ENCODE measurements at places on chromosomes 16 and 17.

DNA sequence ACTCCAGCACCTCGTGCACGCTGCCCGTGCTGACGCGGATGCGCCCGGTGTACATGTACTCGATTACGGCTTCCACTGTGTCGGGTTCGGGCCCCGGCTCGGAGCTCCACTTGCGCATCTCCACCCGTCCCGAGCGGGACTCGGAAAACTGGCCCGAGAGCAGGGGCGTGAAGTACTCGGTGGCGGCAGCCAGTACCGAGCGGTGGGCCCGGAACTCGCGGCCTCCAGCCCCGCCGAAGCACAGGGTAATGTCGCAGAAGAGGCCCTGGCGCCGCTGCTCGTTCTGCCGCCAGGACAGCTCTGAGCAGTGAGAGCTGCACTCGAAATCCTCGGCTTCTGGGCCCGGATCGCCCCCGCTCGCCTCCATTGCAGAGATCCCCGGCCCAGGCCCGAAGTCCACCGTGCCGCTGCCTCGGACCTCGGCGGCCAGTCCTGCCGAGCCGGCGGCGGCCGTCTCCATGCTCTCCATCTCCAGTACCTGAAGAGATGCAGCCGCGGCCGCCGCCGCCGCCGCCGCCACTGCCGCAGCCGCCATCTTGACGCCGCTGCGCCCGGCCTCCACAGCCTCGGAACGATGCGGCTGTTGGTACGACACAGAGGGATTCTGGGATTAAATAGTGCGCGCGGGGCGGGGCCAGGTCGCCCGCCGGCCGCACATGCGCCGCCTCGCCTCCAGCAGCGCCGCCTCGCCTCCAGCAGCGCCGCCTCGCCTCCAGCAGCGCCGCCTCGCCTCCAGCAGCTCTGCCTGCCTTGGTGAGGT, at the start of gene KLHL11:
Gene KLHL11, minus strand, starts transcription at position 588 of the 760 bp plus-strand sequence. Its CDS starts 53 bp downstream, at position 535.
- peak; percentile 81 for DNase-seq

- DNase-seq = no peak
Observed at GRCh38 chr16:65120831-65121721, 787 bp downstream of the CDH11 start.

- DNase-seq = no peak
Observed at GRCh38 chr16:2715064-2715463, 5.0 kb downstream of the PRSS27 start.

GRCh38 chr16:84368308-84368996, at the start of gene ATP2C2:
TSS of gene ATP2C2 (plus strand) at chr16:84368538. CDS start at chr16:84368616, 78 bp downstream.
- DNase-seq = no peak

DNA sequence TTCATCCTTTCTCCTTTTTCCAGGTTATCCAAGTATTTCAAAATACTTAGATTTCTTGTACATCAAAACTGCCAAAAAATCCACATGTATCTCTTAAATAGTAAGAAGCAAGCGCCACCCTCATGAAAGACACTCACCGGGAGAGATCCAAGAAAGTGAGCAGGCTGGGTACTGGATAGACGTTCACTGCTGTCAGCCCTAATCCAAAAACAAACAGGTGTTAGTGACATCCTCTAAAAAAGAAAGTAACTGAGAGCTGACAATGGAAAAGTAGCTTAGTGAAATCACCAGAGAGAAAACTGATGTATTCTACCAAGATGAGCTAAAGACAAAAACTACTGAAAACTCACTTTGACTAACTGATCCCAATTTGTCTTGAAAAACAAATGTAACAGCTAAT, 46.1 kb downstream of the MARVELD3 start:
- DNase-seq = no peak

GRCh38 chr17:21551081-21551881, 141.0 kb upstream of the KCNJ18 start:
- peak; percentile 71 for DNase-seq

- DNase-seq = no peak
Observed at GRCh38 chr16:22285080-22285479, 12.1 kb upstream of the POLR3E start.

- no peak for DNase-seq
Observed at GRCh38 chr16:86998196-86999001, 318.8 kb downstream of the C16orf95 start.

GRCh38 chr17:37458805-37459204, 30.9 kb upstream of the DUSP14 start:
- no peak for DNase-seq

- DNase-seq = no peak
Observed at GRCh38 chr16:23508589-23509440, 1.5 kb downstream of the GGA2 start.

- DNase-seq = no peak
Observed at GRCh38 chr17:9612006-9612405, 33.3 kb upstream of the USP43 start.

- no peak for DNase-seq
Observed at GRCh38 chr17:44053125-44053872, 13.2 kb downstream of the LSM12 start.

GRCh38 chr17:231191-231965, 49.9 kb upstream of the DOC2B start:
- DNase-seq = no peak

DNA sequence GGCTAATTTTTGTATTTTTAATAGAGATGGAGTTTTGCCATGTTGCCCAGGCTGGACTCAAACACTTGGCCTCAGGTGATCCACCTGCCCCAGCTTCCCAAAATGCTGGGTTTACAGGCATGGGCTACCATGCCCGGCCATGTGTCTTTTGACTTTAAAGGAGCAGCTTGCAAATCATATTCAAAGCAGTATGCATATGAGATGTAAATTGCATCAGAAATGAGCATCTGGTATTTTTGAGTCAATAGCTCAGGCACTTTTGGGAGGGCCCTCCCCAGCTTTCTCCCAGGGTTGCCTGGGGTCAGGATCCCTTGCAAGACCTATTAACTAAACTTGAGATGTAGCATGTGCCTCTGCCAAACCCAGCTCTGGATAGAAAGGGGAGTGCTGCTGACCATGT, 21.5 kb downstream of the EPOP start:
- DNase-seq = no peak

- DNase-seq = no peak
Observed at GRCh38 chr16:12201216-12201615, 224.7 kb downstream of the SNX29 start.

- no peak for DNase-seq
Observed at GRCh38 chr16:10541366-10541765, 39.0 kb downstream of the EMP2 start.

GRCh38 chr17:64502809-64503208, 3.3 kb downstream of the DDX5 start:
- DNase-seq = no peak

- DNase-seq = no peak
Observed at GRCh38 chr16:9408297-9408878, 316.9 kb downstream of the HAPSTR1 start.

DNA sequence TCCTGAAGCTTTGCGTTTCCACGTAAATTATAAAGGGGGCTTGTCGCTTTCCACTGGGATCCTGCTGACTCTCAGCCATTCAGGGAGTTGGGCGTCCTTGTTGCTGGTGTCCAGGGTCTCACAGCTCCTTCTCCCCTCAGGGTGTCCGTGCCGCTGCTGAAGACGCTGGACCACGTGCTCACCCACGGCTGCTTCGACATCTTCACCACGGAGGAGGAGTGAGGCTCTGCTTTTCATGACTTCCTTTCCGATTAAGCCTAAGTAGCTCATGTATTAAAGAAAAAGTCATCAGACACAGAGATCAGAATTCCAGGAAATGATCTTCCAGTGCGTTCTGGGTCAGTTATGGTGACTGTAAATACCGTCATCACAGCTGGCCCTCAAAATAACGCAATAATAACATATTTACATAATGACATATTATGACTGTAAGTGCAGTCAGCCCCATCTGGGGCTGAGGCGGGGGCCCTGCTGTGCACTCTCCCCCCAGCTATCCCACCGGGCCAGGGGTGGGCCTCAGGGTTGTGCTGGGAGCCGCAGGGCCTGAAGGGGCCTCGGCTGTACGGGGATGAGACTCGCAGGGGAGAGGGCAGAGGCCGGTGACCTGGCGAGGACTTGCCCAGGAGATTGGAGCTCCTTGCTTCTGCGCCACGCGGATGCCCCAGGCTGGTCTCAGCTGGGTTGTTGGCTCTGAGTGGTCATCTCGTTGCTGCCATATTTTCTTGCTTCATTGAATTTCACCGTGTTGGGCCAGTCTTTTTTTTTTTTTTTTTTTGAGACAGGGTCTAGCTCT, 92.9 kb upstream of the ZNF750 start:
- no peak for DNase-seq
